ENCODE measurements at places on chromosomes 16 and 17.

DNA sequence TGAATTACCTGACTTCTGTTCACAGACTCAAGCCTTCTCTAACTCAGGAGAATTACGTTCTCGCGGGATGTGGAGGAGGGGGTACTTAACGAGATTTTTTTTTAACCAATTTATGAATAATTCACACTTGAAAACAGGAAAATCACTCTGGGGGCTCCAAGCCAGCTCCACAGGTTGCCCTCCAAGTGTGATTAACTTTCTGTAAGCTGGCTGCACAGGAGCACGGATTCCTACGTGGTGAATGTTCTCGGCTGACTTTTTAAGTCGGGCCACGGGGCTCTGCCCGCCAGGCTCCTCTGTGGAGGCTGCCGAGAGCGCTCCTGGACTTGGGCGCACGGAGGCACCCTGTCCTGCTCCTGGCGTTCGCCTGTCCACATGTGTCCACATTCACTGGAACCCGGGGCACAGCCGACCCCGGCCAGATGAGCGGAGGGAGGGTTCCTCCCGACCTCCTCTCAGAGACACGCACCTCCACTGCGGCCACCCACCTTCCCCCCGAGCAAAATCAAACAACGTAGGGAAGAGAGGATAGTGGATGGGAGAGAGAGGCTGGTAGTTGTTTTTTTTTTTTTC is 147.1 kb upstream of the CHMP6 start:
- DNase-seq, result no peak

GRCh38 chr16:66147291-66147690 is 219.2 kb upstream of the CDH5 start:
- DNase-seq, result no peak

DNA sequence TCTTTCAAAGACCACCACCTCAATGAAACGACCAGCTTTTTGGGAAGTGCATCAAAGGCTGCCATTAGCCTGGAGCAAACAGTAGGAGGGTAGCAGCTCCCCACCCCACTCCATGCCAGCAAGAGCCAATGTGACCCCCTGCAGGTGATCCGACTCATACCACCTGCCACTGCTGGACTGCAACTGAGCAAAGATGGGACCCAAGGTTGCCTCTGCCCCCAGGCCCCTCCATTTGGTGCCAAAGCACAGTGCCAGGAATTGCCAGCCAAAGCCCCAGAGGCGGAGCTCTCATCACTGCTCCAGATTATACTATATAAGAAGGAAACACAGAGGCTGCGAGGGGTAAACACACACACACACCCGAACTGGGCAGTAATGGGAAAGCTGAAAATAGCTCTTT is 8.3 kb downstream of the PITPNM3 start:
- no peak for DNase-seq

- DNase-seq, result no peak
Observed at GRCh38 chr16:79593074-79593531, 7.4 kb downstream of the MAF start.

DNA sequence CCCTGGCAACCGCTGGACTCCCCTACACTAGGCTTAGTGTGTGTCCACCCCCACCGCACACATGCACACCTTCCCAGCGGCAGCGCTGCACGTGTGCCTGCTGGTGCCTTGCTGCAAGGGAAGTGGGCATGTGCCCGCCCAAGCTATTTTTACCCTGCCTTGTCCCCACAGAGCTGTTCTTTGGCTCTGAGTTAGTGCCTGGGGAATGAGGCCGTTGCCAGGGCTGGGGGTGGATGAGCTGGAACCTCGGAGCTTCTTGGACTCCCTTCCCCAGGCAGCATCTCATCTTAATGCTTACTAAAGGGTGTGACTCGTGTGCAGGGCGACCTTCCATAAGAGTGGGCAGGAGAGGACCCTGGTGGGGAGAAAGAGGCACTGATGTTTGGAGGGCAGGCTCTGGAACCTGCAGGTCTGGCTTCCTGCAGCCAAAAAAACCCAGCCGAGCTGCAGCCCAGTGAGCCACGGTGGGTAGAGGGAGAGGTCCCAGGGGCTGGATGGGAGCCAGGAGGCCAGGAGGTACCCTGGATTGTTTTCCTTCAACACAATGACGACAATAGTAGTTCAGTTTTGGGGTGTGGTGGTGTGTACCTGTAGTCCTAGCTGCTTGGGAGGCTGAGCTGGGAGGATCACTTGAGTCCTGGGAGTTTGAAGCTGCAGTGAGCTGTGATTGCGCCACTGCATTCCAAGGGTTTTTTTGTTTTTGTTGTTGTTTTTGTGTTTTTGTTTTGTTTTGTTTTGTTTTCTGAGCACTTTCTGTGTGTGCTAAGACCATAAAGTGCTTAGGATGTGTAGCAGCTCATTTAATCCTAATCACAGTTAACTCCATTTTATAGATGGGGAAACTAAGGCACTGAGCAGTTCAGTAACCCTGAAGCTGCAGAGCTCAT is 119.1 kb downstream of the RAB11FIP4 start:
- DNase-seq, result no peak

- DNase-seq, result peak; percentile 60
Observed at GRCh38 chr17:21041741-21042457, 912 bp downstream of the USP22 start.

DNA sequence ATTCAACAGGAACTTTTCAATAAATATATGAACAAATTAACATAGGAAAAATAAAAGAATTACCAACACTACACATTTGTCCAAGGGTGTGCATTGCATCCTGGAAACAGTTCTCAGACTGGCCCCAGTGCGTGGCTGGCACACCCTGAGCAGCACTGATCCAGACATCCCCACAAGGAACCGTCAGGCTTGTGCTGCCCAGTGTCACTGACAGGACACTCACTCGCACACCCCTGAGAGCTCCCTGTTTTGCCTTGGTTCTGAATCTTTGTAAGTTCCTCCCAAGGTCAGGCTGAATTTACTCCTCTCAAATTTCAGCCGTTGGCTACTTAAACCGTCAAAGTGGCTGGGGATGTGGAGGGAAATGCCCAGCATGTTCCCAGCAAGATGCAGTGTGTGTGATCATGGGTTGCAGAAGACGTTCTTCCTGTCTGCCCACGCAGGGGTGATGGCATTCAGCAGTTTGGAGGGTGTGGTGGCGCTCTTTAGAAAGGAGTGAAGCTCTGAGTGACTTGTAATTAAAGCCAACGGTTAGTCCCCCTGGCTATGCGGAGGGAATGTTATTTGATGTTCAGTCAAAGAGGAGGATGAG is 1.7 kb downstream of the MT2A start:
- DNase-seq, result peak; percentile 66

DNA sequence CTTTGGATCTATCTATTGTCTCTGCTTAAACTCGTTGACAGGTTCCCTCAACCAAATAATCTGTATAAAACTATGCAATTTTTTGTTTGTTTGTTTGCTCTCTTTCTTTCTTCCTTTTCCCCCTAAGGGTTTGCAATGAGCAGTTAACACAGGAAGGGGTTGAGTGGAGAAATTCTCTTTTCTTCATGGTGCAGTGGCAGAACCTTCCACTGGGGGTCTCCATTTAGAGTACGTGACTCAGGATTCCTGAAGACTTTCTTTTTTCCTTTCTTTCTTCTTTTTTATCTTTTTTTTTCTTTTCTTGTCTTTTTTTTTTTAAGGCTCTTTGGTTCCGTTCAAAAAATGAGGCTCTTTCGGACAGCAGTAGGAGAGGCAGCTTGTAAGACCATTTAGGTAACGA is 19.5 kb upstream of the RBFOX1 start:
- no peak for DNase-seq

- DNase-seq, result peak; percentile 64
Observed at GRCh38 chr17:43694081-43694870, 32.6 kb upstream of the MEOX1 start.

DNA sequence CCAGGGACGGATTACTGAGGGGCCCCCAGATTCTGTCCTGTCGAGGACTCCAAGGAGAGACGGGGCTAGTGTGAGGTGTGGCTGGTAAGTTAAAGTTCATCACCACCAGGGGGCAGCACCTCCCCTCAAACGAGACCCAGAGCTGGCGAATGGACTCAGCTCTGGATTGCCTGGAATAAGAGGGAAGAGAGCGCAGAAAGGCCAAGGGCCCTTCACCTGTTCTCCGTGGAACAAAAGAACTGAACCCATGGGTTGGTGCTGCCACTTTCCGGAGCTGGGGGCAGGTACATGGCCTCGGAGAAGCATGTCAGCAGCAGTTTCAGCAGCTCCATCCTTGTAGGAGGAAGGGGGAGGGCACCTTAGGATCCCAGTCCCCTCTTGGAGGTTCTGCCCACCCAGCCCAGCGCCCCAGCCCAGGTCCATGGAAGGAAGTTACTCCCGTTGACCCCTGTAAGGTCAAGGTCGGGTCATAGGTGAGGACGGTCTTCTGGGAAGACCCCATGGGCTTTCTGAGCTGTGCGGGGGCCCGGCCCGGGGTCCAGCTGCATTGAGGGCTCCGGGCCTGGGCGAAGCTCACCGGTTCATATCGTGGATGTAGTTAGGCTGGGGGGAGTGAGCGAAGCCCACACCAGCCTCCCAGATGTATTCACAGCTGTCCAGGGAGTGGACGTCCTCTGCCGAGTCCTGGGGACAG is 10.8 kb downstream of the HID1 start:
- peak; percentile 90 for DNase-seq

DNA sequence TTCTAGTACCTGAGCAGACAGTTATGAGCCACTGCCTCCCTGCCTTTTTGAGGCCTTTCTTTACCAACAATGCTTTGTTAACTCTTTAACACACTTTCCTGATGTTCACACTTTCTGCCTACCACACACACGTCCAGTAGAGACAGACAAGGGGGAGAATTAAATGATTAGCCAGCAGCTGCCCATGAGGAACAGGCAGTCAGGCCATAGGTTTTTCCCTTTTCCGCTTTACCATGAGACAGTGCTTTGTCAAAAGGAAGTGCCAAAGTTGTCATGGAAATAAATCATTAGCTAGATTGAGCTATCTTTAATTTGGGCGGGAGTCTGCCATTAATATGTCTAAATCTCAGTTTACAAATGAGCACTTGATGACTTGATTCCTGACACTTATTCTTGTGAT is 102.1 kb downstream of the PITPNC1 start:
- no peak for DNase-seq

GRCh38 chr16:88922114-88922825 is 54.7 kb downstream of the CBFA2T3 start:
- DNase-seq, result no peak

DNA sequence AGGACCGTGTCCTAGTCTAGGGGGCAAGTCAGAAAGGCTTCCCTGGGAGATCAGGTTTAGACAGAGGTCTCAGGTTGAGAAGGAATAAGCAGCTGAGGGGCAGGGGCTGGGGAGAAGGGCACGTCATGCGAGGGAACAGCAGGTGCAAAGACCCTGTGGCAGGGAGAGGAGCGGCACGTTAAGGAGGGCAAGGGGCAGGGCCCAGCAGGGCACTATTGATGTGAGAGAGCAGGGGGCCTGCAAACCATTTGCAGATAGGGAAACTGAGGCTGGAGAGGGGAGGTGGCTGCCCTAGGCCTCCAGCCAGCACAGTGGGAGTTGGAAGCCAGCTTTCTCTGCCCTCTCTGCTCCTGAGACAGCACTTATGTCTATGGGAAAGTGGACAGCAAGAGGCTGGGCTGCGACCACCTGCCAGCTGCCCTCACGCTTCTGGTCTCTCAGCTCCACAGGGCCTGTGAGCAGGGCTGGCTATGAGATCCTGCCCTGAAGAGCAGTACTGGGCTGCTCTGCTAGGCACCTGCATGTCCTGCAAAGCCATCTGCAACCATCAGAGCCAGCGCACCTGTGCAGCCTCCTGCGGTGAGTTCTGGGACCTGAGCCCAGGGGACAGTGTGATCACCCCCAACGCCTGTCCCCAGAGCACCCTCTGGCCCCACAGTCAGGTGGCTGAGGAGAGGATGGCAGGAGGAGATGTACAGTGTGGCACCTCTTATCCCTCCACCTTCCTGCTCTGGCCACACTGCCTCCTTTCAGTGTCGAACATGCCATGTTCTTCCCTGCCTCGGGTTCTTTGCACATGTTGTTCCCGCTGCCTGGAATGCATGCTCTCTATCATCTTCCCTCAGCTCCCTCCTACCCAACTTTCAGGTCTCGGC is 61.5 kb downstream of the USP22 start:
- no peak for DNase-seq

DNA sequence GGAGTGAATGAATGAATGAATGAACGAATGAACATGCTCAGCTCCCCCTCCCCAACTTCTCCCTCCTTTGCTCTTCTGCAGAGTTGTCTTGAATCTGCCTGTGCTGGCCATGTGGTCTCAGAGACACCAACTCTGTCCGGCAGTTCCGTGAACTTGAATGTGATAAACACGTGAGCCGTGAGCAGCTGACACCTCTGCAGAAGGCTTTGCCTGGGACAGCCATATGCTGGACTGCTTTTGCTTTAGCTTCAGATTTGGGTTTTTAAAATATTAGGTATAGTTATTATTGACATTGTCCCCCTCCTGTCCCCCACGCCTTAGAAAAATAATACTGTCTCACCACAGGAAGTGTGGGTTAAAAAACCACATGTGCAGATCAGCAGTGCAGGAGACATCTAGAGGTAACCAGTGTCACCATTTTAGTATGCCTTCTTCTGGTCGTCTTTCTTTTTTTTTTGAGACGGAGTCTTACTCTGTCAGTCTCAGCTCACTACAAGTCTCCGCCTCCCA is 83.8 kb downstream of the ABCC1 start:
- DNase-seq, result no peak

DNA sequence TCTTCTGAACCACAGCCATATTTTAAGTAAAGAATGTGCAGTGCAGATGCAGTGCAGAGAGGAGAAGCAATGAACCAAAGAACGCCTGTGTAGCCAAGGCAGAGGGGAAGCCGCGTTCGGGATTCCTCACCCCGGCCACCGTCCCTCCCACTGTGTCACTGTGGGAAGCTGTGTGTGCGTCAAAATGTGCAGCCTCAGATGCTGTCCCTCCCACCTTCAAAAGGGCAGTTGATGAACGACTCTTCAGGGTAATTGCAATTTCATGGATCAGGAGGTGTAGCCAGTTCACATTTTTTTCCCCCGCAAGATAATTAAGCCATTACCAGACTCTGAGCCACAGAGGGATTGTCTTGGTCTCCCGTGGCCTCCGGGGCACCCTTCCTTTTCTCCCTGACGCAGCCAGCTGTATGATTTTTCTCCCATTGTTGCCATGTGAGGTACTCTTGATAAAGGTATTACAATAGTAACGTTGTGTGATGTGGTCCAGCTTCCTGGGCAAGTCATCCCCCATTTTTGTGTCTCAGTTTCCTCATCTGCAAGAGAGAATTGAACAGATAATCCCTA is 190.0 kb downstream of the FOXL1 start:
- DNase-seq, result no peak

- DNase-seq, result no peak
Observed at GRCh38 chr16:88593489-88593888, 23.3 kb downstream of the ZC3H18 start.

DNA sequence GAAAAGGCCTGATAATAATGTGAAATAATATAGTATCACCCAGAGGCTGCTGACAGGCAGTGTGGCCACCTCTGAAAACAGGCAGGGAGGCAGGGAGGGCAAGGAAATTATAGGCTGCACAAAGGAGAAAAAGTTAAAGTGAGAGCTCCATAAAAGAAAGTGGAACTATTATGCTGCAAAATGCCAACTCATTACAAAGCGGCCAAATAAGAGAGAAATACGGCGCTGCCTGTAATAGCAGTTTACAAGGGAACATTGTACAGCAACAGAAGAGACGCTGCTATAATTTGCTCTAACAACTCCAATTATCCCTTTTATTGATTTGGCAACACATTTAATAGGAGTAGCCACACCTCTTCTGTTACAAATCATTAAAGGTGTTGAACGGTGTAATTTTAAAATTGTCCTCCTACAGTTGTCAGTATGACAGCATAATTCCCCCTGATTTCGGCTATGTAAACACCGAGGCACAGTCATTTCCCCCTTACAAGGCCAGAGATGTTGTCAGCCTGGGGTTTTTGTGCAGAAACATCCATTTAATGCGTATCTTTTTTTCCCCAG is 120.3 kb downstream of the MRM1 start:
- no peak for DNase-seq

- no peak for DNase-seq
Observed at GRCh38 chr17:48513097-48513496, 17.7 kb downstream of the HOXB1 start.

GRCh38 chr16:89993971-89994370 is 25.3 kb downstream of the DBNDD1 start:
- DNase-seq, result no peak

Data from stimulated activated CD4-positive, alpha-beta T cell treated with anti-CD3 and anti-CD28 coated beads, Interleukin-4, amount 100 ng/mL, for 48 hours (primary cell).